Activated gamma-delta T cell treated with anti-CD3 and anti-CD28 coated beads, Interleukin-2, amount 50 U/mL, for 16 hours (primary cell): ENCODE measurements at places on chromosomes 1 and 21.

DNA sequence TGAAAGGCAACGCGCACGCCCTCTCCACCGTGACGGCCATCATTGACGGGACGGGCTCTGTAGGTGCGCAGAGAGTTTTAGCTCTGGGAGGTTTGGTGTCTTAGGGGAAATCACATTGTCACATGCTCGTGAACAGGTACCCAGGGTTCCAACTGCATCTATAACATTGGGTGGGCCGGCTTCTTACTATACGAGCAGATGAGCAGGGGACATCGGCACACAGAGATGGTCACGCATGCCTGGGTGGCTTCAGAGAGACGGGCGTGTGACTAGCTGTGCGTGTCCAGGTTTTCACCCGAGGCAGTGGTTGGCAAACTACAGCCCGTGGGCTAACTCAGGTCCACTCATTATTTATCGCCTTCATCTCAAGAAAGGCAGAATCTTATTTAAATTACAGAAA, 54.7 kb downstream of the SLC37A1 start:
- no peak for DNase-seq

DNA sequence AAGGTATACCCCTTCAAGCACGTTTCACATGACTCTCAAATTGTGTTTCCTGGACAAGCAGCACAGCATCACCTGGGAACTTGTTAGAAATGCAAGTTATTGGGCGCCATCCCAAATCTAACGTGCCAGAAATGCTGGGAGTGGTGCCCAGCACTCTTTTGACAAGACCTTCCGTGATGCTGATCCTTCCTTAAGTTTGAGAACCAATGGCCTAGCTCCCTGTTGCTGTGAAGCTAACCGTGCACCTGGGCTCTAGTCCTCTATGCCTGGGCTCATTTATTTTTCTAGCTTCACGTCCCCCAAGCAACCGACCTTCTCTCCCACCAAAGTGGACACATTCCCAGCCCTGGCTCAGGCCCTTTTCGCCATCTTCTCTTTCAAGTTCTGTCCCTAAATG, 4.3 kb downstream of the BEST4 start:
- no peak for DNase-seq

- DNase-seq = no peak
These were observed 11.5 kb downstream of the SLC9A1 start for GRCh38 chr1:27143401-27143800.

- no peak for DNase-seq
These were observed 53.8 kb upstream of the BCL10 start for GRCh38 chr1:85330214-85330631.

DNA sequence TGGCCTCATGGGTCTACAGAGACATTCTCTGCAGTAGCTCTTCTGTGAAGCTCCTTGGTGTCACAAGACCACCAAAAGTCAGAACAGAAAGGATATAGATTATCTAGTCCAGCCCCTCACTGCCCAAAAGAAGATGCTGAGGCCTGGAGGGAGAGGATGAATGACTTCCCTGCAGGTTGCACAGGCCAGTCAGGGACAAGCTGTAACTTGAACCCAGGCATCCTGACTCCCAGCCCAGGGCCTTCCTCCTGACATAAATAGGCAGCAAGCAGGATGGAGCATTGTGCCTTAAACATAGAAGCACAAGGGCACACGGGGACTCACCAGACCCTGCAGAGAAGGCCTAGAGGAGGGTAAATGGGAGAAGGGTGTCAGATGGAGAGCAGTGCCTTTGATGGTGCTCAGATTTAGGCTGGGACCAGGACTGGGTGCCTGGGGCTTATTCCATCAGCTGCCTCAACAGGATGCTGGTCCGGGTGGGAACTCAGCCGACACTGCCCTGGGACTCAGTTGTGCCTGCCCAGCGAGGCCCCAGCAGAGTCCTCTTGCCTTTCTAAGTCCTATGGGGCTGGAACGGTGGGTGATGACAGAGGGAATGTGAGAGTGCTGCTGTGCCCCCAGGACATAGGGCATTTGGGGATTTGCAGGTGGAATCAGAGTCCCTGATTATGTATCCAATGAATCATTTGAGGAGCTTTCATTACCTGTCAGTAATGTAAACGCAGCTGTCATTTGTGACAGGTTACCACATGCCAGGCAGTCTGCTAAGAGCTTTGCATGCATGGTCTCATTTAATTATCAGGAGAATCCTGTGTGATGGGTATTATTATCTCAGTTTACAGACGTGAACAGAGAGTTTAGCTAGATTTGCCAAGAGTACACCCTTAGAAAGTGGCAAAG, 13.2 kb downstream of the S100A7A start:
- no peak for DNase-seq

DNA sequence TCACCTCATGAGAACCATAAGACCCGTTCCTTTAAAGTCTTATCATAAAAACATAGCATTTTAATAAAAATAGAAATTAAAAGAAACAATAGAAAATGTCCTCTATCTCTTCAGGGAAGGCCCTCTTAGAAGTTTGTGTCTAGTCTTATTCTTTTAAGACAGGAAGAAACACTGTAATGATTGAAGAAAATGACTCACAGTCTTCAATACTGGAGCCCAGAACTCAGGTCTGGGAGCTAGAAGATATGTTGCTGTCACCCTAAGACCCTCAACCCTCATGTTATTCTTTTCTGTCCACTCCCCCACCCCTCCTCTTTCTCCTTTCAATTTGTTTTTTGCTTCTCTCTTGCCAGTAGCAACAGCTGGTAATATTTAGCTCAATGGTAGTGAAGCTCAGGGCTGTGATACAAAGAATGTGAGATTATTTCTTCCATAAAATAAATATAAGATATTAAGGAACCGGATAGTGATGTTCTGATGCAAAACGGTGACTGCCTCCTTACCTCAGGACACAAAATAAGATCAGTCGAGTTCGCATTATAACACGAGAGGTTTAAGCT, 12.0 kb downstream of the DUSP10 start:
- no peak for DNase-seq
